ENCODE measurements at places on chromosomes 13 and 19.
A peak's percentile ranks its signal among the peaks of the same experiment; 100 is the strongest.

DNA sequence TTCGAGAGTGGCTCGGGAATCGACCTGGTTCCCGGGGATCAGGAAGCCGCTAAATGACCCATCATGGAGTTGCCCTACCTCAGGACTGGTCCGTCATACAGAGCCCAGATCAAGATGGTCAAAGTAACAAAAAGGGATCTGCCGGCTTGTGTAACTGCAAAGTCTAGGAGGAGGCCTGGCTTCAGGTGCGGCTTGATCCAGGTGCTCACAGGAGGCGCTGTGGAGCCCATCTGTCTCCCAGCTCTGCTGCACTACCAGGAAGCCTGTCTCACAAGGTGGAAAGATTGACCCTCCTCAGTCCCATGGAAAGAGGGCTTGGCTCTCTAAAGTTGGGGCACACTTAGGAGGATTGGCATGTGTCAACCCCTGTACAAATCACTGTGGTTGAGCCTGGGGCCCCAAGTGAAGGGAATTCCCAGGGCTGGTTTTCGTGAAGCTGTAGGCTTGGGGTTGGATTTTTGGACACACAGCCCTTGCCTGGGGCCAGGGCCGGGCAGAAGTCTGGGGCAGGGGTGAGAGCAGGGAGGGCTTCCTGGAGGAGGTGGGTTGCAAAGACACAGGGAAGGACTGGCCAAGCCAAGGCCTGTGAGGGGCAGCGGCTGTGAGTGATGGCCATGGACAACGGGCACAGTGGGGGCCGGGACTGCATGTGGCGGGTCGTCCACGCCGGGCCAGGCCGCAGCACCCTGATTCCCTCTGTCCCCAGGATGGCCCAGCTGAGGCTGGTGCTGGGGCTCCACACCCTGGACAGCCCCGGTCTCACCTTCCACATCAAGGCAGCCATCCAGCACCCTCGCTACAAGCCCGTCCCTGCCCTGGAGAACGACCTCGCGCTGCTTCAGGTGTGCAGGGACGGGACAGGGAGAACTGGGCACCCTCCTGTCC is 4.2 kb downstream of the GZMM start:
- no peak for DNase-seq

DNA sequence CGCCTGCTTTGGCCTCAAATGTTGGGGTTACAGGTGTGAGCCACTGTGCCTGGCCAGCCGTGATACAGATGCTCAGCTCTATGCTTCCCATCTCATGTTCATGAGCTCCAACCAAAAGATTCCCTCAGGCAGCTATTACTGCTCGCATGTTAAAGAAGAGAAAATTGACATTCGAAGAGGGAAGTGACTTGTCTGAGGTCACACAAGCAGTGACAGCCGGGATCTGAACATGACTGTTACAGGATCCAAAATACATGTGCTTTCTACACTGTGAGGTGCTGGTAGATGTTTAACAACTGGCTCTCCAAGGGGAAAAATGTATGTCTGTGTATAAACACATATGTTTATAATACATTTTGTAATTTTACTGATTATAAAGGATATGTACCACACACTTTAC is 11.3 kb downstream of the FPR1 start:
- DNase-seq: no peak

DNA sequence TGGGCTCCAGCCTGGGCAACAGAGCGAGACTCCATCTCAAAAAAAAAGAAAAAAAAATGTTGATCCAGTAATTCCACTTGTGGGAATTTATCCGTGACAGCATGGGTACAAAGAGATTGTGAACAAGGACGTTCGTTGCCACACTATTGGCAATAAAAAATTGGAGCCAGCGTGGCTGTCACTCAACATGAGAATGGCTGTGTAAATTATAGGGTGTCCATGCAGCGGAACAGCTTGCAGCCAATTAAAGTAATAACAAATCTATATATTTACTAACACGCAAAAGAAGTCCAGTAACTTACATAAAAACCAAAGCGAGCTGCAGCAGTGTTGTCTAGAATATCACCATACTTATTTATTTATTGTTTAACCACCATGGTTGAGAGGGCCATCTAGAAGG is 19.3 kb downstream of the DPF1 start:
- DNase-seq: no peak

DNA sequence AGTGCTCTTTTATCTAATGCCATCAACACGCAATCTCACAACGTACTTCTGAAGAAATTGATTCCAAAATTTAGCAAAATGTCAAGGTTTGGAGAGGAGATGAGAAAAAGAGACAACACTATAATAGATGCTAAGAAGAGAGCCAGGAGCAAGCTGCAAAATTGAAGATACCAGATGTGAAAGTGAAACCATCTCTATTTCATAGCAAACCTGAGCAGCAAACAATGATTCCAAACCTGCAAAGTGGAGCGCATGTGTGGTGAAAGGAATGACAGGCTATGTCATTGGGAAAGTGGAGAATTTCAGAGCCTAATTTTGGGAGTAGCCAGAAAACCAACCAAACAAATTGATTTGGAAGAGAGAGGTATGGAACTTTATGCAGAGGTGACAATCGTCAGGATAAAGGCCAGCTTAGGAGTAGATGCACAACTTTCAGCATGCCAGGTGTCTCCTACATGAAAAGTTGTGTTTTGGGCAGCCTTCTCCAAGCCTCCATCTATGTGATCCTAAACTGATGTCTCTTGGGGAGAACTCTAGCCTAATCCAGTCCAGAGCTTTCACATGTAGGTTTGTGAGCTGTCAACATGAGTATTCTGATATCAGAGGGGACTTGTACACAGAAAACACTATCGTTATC is 158.4 kb upstream of the FNDC3A start:
- no peak for DNase-seq

DNA sequence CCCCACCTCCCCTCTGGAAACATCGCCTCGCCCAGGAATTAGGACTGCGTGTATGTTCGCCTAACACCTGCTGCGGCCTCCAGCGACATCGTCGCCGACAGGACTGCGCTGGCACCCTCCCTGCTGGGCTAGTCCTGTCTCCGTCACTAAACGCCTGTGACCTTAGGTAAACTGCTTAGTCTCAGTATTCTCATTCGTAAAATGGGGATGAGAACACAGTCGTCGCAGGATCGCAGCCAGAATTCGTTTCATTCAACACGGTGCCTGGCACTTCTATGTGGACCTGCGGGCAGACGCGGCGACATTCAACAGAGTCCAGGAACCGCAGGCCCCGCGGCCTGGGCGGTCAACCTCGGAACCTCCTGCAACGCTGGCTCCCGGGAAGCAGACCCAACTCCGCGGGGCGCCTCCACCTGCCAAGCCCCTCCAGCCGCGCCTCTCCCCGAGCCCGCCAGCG is 485 bp downstream of the CRYL1 start:
- no peak for DNase-seq

DNA sequence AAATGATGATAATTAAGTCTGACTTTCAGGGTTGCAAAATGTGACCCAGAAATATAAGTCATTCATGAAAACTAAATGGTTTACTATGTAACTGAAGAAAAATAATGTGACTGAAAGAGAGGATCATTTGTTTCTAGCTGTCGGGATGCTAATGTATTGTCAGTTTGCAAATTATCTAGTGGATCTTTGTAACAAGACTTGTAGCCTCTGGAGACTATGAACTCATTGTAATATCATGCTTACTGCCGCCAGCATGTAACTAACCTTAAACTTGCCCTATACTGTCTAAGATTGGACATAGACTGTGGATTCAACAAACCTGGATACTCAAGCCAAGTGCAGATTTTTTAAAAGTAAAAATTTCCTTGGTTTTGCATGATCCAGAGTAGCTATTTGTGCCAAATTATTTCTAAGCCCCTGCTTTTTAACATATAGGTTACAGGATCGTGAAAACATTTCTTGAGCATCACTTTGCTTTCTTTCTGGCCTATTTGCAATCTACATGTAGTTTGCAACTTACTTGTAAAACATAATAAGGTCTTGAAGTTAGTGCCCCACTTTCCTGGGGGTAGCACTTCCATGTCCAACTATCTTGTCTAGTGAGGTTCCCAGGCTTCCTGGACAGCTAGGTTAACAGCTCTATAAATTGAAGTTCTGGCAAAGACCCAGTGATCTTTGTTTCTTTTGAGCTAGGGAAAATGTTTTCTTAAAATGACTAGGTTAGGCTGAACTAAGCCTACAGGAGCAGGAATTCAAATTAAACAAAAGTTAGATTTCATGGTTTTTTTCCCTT is 3.3 kb upstream of the POSTN start:
- DNase-seq: no peak

DNA sequence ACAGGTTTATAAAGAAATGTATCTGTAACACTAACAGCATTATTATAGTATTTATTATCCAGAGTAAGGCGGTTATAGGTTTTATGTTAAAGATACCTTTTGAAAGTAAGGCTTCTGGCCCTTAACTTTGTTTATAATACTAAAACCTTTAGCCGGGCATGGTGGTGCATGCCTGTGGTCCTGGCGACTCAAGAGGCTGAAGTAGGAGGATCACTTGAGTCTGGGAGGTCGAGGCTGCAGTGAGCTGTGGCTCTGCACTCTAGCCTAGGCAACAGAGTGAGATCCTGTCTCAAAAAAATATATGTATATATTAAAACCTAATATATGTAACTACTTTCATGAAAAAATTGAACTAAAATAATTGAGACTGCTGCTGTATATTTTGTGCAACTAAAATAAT is 98.7 kb upstream of the KLF5 start:
- DNase-seq: no peak

GRCh38 chr19:41226053-41226873 is 7.2 kb downstream of the AXL start:
- DNase-seq: peak; percentile 92

DNA sequence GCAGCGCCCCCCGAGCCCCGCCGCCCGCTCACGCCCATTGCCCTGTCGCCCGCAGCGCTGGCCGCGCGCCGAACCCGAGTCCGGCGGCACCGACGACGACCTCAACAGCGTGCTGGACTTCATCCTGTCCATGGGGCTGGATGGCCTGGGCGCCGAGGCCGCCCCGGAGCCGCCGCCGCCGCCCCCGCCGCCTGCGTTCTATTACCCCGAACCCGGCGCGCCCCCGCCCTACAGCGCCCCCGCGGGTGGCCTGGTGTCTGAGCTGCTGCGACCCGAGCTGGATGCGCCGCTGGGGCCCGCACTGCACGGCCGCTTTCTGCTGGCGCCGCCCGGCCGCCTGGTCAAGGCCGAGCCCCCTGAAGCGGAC is 518 bp downstream of the KLF2 start:
- no peak for DNase-seq

DNA sequence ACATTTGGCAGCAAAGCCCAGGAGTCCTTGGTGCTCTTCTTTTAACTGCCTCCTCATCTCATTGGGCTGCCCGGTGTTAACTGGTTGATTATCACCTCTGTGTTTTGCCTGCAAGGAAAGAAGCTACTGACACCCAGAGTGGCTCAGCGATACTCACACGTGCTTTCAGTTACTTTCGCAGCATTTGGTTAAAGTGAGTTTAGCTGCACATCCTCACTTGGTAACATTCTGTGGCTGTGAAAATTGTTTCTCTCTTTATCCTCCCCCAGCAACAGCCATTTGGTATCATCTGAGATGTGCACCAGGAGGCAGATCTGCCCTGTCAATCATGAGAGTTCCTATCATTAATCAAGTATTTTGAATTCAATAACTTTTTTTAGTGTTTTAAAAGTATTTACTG is 44.6 kb upstream of the GPR183 start:
- DNase-seq: no peak

DNA sequence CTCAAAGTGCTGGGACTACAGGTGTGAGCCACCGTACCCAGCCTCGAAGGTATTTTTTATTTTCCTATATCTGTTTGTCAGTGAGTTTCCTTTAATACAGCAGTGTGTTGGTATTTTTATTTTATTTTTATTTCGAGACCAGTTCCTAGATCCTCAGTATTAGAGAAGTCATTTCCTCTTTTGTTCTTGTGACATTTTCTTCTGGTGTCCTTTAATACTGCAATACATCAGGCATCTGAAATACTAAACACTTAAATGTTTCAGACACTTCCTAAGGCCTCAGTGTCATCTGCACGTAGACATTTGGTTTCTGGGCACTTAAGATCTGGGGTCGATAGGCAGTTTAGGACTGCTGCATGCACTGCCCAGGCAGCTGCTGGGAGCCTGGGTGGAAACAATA is 22.5 kb downstream of the GATAD2A start:
- no peak for DNase-seq

DNA sequence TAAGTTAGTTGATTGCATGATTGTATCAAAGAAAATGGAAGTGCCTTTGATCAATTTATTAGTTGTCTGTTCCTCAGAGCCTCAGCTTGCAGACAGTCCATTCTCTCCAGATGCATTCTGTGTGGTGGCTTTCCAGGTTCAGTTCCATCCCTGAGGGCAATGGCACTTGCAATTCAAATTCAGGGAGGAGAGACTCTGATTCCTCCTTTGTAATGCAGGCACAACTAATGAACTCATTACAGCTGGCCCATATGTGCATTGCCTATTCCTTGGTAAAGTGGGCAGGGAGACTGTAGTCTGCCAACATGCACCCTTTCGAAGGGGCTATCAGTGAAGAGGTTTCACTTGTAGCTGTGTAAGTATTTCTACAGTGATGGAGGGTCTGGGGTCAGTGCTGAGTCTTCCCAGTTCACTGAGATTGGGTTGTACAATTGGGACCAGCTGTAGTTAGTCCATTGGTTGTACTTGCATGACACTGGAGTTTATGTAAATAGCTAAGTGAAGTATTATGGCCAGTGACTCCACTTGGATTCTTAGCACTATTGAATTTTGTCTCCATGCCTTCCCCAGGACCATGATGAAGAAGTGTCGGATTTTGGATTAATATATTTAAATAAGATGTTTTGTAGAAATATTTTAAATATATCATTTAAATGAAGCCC is 401.7 kb downstream of the GPC6 start:
- no peak for DNase-seq

Data from T1000 (cell line).